ENCODE measurements at places on chromosomes 2 and 18.

- DNase-seq: no peak
Measured at GRCh38 chr2:104028061-104028460, 825.9 kb upstream of the POU3F3 start.

DNA sequence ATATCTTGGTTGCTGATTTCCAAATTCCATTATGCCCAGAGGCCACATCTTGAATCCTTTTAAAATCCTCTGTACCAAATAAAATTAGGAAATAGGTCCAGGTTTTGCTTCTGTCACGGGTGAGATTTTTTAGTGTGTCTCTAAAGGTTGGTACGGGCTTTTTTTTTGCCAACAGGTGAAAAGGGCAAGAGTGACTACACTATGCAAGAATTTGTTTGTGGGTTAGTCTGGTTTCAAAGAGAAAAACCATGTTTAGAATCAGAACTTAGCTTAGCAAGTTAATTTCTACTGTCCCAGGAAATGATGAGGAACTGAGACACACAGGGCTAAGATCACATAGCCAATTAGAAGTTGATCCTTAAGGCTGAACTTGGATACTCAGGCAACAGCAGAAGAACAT, 41.7 kb downstream of the POLR1A start:
- DNase-seq: no peak

DNA sequence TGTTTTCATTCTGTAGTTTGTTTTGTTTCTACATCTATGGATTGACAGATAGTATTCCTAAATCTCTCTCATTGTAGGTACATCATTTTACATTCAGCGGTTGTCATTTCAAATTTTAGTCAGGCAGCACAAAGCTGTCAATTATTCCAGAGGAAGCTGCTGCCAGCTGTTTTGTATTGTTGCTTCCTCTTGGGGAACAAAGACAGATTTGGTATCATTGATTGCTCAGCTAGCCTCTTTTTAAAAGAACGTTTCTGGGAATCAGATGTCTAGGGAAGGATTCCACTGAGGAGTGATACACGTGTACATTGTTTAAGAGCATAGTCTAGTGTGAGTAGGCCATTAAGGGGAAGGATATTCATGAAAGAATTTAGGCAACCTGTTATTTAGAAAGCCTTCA, 145.8 kb downstream of the AGPS start:
- DNase-seq: no peak

- DNase-seq: no peak
Measured at GRCh38 chr2:118539290-118539689, 308.2 kb downstream of the EN1 start.

DNA sequence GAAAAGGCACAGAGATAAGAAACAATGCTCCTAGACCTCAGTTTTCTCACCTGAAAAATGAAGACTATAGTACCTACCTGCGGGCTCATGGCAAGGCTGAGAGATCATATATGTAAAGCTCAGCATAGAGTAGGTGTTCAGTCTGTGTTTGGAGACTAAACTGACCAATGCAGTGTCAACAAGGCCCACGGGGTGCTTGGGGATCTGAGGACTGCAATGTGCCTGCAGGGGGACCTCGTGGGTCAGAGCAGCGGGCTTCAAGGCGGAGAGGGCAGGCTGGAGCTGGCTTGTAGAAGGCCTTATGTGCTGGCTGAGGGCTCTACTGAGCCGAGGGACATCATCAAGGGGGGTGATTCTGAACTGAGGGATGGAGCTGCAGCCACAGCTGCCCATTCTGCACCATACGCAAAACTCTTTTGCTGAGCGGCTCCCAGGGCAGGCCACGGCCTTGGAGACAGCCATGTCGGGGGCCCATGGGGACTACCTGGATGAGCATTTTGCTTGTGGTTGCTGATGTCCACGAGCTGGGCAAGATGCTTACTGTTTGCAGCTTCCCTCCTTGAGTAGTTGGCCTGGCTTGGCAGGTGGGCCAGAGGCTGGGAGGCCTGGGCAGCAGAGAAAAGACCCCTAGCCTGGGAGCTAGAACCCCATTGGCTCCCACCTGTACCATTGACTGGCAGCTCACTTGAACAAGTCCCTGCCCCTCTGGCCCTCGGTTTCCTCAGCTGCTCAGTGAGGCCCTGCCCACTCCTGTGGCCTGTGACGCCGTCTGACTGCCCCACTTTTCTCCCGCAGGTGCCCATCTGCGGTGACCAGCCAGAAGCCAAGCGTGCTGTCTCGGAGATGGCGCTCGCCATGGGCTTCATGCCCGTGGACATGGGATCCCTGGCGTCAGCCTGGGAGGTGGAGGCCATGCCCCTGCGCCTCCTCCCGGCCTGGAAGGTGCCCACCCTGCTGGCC, 23.5 kb downstream of the STEAP3 start:
- no peak for DNase-seq

DNA sequence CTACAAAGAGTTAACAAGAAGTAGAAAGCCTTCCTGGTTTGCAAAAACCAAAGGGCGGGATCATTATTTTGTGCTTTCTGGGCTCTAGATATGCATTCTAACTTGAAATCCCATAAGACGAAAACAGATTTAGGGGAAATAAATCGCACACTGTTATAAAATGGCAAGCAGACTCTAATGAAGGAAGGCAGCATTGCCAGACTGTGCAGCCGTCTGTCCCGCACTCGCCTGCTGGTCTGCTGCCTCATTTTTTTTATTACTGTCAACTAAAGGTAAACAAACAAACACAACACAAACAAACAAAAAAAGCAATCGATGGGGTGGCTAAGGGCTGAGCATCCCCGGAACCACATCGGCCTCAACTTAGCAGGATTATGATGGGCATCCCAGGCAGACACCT, 24.4 kb downstream of the ZNF521 start:
- no peak for DNase-seq

DNA sequence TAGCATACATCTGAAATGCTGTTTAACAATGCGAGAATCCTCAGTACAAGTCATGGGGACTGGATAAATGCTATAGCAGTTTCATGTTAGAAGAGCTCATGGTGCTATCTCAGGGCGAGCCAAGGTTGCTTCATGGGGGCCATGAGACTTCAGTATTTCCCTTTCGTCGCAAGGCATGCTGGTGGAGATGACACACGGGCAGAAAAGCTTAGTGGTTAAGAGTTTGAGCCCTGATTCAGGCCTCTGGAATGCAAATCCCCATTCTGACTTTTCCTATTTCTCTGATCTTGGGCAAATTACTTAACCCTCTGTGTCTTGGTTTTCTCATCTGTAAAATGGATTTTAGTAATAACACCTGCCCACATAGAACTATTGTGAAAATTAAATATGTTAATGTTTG, 57.4 kb upstream of the EPHA4 start:
- peak; percentile 14 for DNase-seq

GRCh38 chr18:25799231-25799630, 291.2 kb downstream of the SS18 start:
- DNase-seq: no peak

GRCh38 chr18:59029663-59030429, 109.8 kb upstream of the SEC11C start:
- DNase-seq: no peak
